ENCODE measurements at places on chromosomes 7 and 10.
A peak's percentile ranks its signal among the peaks of the same experiment; 100 is the strongest.

GRCh38 chr7:19061331-19061730 lies 56.1 kb downstream of the TWIST1 start:
- no peak for ATAC-seq

GRCh38 chr7:17934612-17935240 lies 5.6 kb downstream of the SNX13 start:
- no peak for ATAC-seq

- ATAC-seq, result no peak
Measured at GRCh38 chr10:116905845-116906210, 56.5 kb downstream of the ENO4 start.

GRCh38 chr7:786472-787255 lies 45.6 kb upstream of the SUN1 start:
- ATAC-seq, result peak; percentile 90

- ATAC-seq, result no peak
Measured at GRCh38 chr7:47685712-47686376, 103.9 kb upstream of the TNS3 start.

DNA sequence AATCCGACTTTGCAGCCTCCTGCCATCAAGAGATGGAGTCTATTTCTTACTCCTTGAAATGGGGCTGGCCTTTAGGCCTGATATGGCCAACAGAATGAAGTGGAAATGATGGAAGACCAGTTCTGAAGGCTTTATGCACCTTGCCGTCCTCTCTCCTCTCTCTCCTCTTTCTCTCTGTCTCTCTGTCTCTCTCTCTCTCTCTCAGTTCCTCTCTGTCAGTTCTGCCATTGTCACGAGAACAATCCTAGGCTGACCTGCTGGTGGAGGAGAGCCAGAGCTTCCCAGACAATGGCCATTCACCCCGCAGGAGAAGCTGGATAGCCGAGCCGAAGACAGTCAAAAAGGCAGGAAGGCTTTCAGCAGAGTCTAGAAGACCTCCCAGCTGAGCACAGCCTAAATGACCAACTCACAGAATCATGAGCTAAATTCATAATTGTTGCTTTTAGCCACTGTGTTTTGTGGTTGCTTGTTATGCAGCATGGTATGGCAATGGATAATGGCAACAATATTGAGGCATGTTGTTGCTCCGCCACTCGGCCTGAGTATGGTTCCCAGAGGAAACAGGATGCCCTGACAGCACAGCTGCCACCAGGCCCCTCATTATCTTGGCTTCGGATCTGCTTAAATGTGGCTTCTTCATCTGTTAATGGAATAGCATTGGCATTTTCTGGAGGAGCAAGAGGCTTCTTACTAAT lies 35.5 kb downstream of the FRMPD2 start:
- no peak for ATAC-seq

DNA sequence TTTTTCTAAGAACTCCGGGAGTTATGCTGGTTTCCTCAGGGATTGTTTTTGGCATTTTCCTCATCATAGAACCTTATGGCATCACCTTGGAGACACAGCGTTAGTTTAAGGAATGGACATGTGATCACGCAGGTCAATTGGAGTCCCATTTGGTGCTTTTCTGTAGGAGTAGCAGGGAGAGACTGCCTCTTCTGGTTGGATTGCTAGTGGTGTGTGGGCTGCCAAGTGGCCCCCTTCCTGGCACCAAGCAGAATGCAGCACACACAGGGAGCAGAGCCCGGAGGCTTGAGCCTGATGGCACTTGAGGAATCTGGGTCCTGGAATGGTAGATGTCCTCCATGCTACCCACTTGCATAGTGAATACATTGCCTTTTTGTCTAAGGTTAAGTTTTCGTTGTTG lies 57.9 kb downstream of the SDK1 start:
- no peak for ATAC-seq

DNA sequence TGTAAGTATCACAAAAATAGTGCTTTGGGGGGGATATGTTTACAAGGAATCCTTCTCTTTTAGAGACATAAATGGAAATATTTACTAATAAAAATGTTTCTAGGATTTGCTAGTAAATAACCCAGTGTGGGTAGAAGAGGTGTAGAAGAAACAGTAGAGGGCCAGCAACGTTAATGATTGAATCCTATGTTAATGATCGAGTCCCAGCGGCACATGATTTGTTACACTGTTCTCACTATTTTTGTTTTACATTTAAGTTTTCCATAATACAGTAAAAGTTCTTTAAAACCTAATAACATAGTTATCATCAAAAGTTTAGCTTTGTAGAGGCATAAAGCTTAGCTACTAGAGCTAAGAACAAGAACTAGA lies 66.0 kb downstream of the UBE2H start:
- no peak for ATAC-seq

- ATAC-seq, result no peak
Measured at GRCh38 chr7:80783186-80783677, 135.6 kb downstream of the SEMA3C start.
